SK-N-SH treated with all-trans-retinoic acid at 6 μM for 48 hours (cell line): ENCODE measurements at places on chromosomes 5 and 9.

GRCh38 chr9:95515272-95516113, 1.3 kb downstream of the PTCH1 start:
- no peak for ATAC-seq

- no peak for ATAC-seq
Observed at GRCh38 chr9:116986015-116986414, 298.9 kb downstream of the TRIM32 start.

DNA sequence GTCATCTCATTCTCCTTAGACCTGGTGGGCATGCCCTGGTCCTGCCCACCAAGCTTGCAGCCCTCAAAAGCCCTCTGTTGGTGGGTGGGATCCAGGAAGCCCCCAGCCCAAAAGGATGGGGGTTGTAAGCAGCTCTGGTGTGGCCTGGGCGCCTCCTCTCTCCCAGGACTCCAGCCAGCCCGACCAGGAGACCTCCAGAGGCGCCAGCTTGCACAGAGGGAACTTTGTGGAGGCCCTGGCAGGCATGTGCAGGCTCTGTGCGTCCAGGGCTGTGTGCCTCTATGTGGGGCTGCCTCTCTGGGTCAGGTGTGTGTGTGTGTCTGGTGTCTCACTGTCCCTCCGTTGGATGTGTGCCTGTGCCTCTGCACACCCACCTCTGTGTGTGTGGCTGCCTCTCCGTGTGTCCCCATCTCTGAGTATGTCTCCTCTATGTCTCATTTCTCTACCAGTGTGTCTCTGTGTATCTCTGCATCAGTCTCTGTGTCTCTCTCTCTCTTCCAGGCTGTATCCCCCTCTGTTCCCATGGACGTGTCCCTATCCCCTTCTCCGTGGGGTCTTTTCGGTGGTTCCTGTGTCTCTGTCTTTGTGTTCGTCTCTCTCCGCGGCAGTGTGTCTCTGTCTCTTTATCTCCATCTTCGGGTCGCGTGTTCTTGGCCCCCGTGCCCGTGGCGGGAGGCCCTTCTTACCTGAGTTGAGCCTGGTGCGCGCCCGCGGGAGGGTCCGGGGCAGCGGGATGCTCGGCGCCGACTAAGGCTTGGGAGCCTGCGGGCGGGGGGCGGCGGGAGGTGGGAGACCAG, 501 bp downstream of the ENHO start:
- no peak for ATAC-seq

DNA sequence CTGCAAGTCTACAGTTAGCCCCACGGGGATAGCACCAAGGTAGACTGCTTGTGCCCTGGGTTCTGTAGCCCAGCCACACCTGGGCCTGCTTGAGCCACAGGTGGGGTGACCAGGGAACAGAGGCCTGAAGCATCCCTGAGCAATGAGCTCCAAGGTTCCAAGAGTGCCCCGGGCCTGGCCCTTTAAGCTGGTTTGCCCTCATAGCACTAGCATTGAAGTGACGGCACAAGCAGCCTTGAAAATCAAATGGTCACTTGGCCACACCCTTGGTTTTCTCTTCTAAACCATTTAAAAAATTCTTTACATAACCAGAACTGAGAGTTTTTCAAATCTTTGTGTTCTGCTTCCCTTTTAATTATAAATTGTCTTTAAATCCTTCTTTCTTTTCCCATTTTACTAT, 24.7 kb downstream of the FBXO10 start:
- no peak for ATAC-seq

- ATAC-seq, result no peak
Observed at GRCh38 chr9:959914-960313, 16.5 kb upstream of the DMRT3 start.

DNA sequence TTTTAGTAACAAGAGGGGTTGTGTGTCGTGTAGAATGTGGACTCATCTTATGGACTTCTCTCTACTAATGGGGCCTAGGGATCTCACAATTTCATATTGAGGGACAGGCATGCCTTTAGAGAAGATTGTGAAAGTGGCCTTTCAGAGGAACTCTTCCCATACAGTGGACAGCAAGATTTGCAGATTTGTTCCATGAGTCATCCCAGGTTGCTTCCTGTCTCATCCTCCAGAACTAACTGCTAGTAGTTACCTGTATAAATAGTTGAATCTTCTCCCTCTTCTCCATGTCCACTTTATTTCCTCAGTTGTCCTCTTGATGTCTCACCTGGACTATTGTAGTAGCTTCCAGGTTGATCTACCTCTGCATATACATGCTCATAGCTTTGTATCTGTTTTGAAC, 997.5 kb upstream of the CTNND2 start:
- no peak for ATAC-seq
